ENCODE measurements at places on chromosomes 2 and 18.

- DNase-seq, result no peak
Observed at GRCh38 chr18:76656925-76657827, 162.1 kb upstream of the ZNF516 start.

- DNase-seq, result no peak
Observed at GRCh38 chr18:13369756-13370510, 151.4 kb downstream of the LDLRAD4 start.

GRCh38 chr2:160207271-160207670 is 7.2 kb upstream of the ITGB6 start:
- DNase-seq, result no peak

DNA sequence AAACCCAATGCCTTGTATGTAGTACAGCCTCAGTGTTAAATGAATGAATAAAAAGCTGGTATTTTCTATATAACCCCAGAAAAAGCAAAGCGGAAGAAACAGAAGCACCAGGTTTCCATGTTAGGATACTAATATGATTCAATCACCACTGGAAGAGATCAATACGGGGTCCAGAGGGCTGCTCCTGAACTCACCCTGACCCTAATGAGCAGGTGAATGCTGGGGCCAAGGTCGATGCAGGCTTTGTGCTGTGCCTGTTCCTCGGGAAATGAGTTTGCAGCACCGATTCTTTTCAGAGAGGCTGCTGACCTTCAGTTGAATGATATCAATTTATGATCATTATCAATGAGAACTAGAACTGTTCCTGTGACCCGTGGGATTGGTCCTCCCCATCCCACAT is 228.5 kb downstream of the CDCA7 start:
- DNase-seq, result no peak

- DNase-seq, result no peak
Observed at GRCh38 chr2:232457121-232458011, 1.4 kb downstream of the ALPI start.

- DNase-seq, result no peak
Observed at GRCh38 chr2:221570321-221570935, 1.7 kb downstream of the EPHA4 start.

DNA sequence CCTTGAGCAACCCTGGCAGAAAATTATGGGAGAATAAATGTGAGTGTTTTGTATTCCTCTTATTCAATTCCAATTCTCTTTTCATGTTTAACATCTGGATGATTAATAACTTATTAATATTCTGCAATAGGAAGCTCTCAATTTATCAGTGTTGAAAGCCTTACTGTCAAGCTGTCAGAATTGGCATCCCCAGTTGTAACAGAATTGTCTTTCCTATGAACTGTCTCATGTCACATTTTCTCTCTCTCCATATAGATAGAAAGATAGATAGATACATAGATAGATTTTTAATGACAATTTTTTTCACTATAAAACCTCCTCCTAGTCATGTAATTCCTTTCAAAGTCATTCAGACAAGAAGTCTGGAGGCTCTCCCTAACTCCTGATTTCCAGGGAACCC is 331.5 kb downstream of the GALNT13 start:
- no peak for DNase-seq

DNA sequence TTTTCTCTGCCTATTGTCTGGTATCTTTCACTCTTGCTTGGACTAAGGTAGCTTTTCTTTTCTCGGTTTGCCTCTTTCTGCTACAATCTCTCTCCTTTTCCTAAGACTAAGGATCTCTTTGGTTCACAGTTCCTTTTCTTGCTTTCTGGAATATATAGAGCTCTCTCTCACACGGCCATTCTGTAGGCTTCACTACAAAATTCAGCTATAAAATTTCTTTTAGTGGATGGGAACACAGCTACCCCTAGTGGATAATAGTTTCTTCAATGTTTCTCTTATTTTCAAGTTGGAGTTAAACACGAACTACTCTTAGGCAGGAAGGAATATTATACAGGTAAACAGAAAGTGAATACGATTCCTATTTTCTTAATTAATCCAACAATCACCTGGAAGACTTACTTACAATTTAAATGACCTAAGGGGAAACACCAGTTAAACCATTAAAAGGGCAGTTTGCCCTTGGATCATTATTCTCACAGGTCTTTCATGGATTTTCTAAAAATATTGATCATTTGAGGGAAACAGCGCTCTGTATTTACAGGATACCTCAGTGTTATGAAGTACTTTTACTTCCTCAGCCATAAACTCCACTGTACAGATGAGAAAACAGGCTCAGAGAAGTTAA is 140.5 kb downstream of the LRP2 start:
- no peak for DNase-seq

Measured in HepG2 (cell line).